ENCODE measurements at places on chromosomes 12 and 14. TPM values are rescaled to one million over a fixed set of nuclear protein-coding genes. Genes with fewer than 3 reads are reported as not detected.

DNA sequence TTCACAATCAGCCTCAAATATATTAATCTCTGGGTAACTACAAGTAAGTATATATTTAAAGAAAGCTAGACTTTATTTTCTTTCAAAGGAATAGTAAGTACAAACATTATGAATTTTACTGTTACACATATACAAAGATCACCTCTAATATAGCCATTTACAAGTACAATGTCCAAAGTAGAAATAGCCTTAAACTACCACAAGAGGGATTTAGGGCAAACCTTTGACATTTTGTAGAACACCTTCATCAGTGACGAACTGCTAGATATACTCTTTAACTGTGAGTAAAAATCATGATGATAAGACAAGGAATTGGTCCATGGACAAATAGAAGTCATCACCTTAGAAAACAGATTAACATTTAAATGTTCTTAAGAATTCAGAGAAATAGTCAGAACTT is 69.8 kb downstream of the CNTN1 start:
- no peaks in the 10 kb centered on the region for H3K36me3 ChIP-seq
- H3K27ac ChIP-seq = no peak overlapping the region
- no peak overlapping the region for H3K4me3 ChIP-seq
- no peaks in the 10 kb centered on the region for H3K4me1 ChIP-seq
- no peaks in the 10 kb centered on the region for H3K27me3 ChIP-seq

DNA sequence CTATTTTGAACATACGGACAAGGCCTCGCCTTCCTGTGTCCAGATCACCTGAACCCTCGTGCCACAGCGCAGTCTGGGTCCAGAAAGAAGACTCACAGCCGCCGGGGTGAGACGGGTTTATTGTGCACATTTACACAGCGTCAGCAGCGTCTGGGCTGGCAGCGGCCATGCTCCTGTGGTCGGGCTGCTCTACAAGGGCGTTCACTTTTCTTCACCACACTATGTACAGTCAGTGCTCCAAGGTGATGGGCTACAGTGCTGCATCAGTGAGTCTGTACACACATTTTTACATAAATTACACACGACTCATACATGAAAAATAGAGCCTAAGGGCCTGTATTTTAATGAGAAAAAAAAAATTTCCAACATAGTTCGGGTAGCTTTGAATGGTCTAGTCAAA is 18.0 kb downstream of the ZFYVE21 start:
- H3K27me3 ChIP-seq = no peaks in the 10 kb centered on the region
- peaks cover 3% of the 10 kb centered on the region for H3K36me3 ChIP-seq
- H3K4me3 ChIP-seq = no peak overlapping the region
- H3K27ac ChIP-seq = no peak overlapping the region
- no peaks in the 10 kb centered on the region for H3K4me1 ChIP-seq

- peaks cover 4% of the 10 kb centered on the region for H3K36me3 ChIP-seq
- peak overlapping the region; percentile 71 for H3K27ac ChIP-seq
- no peak for DNase-seq
- no peaks in the 10 kb centered on the region for H3K27me3 ChIP-seq
These were observed 42.2 kb downstream of the TAOK3 start for GRCh38 chr12:118330421-118331018.

DNA sequence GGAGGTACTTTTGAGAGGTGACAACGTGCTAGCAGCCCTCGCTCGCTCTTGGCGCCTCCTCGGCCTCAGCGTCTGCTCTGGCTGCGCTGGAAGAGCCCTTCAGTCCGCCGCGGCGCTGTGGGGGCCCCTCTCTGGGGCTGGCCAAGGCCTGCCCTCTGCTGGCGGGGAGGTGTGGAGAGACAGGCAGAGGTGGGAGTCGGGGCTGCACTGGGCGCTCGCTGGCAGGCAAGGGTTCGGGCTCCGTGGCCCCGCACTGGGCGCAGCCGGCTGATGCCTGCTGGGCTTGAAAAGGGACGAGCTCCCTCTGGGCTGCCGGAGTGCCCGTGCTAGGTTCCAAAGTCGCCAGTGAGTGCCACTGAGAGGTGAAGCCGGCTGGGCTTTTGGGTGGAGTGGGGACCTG is 580.0 kb downstream of the DIO2 start:
- no peak overlapping the region for H3K27ac ChIP-seq
- H3K4me1 ChIP-seq = no peaks in the 10 kb centered on the region
- H3K27me3 ChIP-seq = no peaks in the 10 kb centered on the region
- DNase-seq = no peak
- no peak overlapping the region for H3K4me3 ChIP-seq

DNA sequence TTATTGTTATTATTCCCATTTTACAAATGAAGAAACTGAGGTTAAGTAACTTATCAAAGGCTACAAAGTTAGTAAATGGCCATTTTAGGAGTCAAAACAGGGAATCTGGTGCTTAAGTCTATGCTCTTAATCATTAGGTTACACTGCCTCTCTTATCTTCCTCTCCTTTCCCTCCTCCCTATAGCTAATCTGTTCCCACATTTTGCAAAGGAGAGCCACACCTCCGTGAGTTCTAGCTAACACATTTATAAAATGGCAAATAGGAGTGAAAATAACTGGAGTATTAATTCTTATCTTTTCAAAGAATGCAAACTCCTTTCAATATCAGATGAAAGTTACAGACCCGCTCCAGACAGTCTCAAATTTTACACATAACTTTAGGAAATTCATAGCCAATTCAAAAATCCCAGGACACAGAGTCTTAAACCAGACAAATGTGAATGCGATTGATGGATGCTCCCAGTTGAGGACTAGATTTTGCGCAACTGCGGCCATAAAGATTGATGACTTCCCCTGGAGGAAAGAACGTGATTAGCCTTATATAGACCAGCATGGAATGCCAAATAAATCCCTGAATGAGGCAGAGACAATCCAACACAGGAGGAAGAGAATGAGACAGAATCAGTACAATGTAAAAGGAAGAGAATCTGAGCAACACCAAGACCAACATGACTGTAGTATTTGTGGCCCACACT is 225.0 kb upstream of the ARID2 start:
- no peaks in the 10 kb centered on the region for H3K36me3 ChIP-seq
- no peak overlapping the region for H3K4me3 ChIP-seq
- no peaks in the 10 kb centered on the region for H3K4me1 ChIP-seq
- DNase-seq = no peak
- H3K27me3 ChIP-seq = no peaks in the 10 kb centered on the region

DNA sequence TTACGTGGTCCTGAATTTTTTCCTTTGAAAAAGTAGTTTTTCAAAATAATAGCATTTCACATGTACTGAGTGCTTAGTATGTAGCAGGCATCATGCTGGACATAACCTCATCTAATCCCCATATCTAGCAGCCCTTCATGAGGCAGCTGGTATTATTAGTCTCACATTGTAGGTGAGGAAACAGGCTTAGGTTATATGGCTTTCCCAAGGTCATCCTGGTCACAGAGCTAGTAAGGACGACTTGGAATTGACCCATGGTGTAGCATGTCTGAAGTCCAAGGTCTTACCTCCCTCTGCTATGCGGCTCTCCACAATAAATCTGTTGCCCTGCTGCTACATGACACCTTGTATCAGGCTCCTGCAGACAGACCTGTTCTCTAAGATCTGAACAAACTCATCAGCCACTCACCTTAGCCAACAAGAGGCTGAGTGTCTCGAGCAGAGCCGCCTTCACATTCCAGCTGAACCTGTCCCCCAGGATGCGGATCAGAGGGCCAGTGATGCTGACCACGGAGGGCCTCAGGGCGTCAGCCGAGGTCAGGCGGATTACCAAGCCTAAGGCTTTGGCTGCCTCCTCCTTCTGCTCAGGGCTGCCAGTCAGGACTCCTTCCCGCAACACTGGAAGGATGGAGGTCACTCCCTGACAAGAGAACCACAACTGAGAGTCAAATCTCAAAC is 19.7 kb upstream of the RAB35 start:
- H3K4me3 ChIP-seq = no peak overlapping the region
- H3K27me3 ChIP-seq = no peaks in the 10 kb centered on the region
- H3K36me3 ChIP-seq = peaks cover 48% of the 10 kb centered on the region

DNA sequence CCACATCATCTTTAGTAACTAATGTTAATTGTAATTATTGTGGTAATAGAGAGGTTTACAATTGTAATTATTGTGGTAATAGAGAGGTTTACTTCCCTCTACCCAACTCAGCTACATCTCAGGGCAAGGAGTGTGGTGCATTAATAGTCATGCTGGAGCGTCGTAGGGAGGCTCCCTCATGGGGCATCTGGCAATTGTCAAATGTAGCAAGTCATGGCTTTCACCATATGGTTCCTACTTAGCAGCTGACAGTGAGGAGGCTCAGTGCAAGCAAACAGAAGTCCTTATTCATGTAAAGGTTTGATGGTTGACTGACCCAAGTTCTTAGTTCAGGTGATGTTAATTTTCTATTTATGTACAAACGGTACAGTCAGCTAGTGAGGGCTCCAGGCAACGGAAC is 1012.0 kb downstream of the FLRT2 start:
- no peaks in the 10 kb centered on the region for H3K27me3 ChIP-seq
- H3K4me1 ChIP-seq = no peaks in the 10 kb centered on the region
- no peak overlapping the region for H3K27ac ChIP-seq
- no peak overlapping the region for H3K4me3 ChIP-seq
- H3K36me3 ChIP-seq = no peaks in the 10 kb centered on the region

DNA sequence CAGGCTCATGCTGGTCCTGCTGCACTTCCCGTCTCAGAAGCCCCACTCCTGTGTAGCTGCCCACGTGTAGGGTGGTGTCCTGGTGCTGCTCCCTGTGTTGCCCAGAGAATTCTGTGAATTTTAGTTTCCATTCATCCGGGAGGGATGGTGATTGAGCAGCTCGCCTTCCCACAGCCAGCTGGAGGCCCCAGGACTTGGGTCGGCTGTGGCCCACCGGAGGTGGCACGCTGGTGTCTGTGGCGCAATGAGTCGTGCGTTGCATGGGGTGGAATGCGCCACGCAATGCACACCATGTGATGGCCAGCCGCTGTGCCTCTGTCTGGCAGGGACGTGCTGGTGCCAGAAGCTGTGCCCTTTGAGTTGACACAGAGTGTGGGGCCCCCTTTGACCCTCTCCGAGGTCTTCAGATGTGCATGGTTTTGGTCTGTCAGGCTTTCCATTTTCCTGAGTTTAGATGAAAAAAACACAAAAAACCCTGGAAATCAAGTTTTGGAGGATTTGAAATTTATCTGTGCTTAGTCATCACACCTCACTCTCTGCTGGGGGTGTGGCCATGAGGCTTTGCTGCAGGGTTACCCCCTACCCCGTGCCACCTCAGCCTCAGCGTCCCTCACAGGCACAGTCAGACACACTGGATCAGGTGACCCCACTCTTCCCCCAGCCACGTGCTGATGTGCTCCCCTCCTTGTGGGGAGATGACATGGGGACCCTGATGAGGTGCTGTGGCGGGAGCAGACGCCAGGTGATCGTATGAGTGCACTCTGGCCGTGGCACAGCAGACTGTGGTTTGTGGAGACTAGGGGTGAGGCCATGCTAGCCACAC is 64.6 kb downstream of the EP400 start:
- H3K4me1 ChIP-seq = no peaks in the 10 kb centered on the region
- H3K27me3 ChIP-seq = no peaks in the 10 kb centered on the region
- H3K36me3 ChIP-seq = peaks cover 29% of the 10 kb centered on the region

GRCh38 chr12:14920475-14921126 is 17.7 kb downstream of the ERP27 start:
- no peak overlapping the region for H3K27ac ChIP-seq
- H3K4me3 ChIP-seq = no peak overlapping the region
- DNase-seq = no peak
- no peaks in the 10 kb centered on the region for H3K4me1 ChIP-seq

GRCh38 chr12:21301-22189 is 45.0 kb upstream of the IQSEC3 start:
- peak; percentile 11 for DNase-seq
- H3K4me1 ChIP-seq = peaks cover 9% of the 10 kb centered on the region

IFNG-AS1 gene
- total RNA-seq = 1.3 TPM

TRIM9 gene
- total RNA-seq = 0.18 TPM

Measured in GM12878 (cell line).